ENCODE measurements at places on chromosomes 7 and 10.

- DNase-seq: no peak
Observed at GRCh38 chr10:3887404-3887803, 102.4 kb upstream of the KLF6 start.

- DNase-seq: no peak
Observed at GRCh38 chr10:97771913-97772823, at the start of gene SFRP5. Gene SFRP5 (minus strand): TSS chr10:97771999. CDS start chr10:97771833, 166 bp downstream.

DNA sequence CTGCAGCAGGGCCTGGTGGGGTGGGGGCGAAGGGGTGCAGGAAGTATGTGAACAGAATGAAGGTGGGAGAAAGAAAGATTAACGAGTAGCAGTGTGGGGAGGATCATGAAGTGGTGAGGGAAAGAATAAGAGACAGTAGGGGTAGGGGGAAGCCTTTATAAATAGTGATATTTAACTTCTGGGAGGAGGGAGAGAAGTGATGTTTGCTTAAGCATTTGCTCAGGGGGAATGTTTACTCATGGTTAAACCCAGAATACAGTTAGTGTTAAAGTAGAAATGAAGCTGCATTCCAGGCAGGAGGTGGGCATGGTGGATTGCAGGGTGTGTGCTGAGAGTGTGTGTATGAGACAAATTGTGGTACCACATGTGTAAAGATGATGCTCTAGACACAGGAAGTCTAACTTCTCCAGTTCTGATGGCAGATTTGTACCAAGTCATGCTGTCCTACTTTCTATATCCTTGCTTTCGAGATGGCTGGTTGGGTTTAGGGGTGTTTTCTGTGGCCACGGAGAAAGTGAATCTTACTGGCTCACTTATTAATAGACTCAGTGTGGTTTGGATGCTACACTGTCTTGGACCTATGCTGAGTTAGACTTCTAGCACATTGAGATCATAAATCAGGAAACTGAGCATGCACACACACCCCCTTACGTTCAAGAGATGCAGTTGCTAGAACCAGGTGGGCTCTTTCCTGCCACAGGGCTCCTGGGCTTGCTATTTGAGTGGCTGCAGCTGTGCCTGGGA, 10.6 kb upstream of the DNMBP start:
- no peak for DNase-seq

DNA sequence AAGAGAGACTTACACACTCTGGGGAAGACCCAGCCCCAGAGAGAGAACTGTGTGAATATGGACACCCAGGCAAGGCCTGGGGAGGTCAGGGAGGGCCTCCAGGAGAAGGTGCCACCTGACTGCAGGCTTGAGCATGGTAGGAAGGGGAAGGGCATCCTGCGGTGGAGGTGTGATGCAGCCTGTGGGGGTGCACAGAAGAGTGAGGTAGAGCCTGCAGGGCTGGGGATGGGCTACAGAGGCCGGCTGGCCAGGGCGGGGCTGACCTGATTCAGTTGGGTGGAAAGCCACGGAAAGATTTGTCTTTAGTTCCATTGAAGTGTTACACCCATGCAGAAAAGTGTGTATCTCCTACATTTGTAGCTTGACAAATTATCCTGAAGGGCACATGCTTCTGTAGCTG, 47.6 kb downstream of the ZMIZ1 start:
- no peak for DNase-seq

- DNase-seq: no peak
Observed at GRCh38 chr10:73247509-73248258, 629 bp upstream of the DNAJC9 start.

DNA sequence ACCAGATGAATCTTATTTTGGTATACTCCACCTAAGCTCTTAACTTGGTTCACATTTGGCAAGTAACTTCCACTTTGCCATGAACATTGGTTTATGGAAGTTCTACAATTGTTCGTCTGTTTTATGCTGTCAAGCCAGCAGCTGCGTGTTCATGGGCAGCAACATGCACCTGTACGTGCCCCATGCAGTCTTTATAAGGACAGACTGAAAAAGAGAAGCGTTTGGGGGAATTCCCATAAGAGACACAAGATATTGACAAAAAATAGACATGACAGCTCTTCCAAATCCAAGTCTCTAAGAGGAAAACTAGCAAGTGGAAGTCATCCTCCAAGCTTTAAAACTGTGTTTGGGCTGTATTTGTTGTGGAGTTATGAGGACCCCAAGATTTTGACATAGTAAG, 151.6 kb downstream of the SLC16A9 start:
- no peak for DNase-seq

DNA sequence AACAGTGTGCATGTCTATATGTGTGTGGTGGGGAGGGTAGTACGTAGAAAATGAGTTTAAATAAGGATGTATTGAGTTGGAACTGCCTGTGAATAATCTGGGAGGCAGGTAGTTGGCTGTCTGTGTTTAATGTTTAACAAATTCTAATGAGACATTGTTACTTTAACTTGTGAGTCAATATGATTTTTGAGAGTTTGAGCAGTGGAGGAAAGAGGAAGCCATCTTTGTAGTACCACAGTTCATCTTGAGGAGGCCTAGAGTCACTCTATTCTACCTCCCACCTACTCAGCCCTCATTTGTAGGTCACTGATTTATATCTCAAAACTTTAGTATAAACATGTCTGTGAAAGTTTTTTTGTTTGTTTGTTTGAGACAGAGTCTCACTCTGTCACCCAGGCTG, 129.9 kb upstream of the ITGB1 start:
- no peak for DNase-seq

DNA sequence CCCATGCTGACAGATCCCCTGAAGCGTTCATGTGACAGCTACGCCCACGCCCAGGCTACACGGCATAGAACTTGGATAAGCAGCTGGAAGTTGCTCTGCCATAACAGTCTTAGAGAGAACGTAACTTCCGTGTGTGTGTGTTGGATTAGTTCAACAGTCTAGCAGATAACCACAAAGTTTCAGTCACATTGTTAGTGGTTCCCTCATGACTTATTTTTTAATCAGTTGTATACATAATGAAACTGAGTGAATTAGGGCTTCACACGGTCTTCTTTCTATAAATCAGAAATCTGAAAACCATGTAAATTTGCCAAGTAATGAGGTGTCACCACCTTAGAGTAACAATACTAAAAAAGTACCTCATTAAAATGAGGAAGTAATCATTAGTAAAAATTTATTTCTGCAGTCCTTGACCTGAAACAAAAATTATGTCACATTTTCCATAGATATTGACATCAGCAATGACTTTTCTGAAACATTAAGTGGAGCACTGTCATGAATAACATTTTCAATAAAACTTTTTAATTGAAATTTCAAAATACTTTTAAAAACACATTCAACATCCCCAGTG, 21.7 kb upstream of the MACC1 start:
- no peak for DNase-seq

DNA sequence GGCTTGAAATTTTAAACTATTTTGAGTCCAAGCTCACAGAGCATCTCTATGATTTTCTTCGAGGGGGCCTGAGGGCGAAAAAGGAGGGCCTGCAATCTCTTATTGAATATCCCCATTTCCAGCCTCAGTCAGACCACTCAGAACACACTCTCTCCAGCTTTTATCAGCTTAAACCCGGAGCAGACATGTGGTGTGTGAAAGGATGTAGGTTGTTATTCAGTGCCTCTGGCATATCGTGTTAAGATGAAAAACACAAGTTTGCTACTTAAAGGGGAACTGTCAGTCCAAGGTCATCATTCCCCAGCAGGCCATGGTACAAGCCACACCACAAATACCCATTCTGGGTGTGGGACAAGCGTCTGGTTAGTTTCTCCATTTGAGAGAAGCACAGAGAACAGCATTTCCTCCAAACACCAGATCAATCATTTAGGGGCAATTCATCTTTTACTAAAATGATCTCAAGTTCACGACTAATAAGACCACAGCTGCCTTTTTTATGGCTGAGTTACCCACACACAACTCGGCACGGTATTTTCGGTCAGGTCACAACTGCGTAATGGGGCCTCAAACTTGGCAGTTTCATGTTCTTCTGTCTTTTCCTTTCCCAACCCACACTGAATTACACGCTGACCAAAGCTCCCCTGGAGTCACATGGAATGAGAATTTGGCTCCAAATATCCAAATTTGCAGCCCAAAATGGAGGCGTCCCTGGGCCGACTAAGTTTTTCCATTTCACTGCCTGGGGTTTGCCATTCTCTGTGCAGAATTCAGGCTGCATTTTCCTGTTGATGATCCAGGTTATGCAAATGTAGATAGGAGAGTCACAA, 188.4 kb downstream of the SEM1 start:
- no peak for DNase-seq

DNA sequence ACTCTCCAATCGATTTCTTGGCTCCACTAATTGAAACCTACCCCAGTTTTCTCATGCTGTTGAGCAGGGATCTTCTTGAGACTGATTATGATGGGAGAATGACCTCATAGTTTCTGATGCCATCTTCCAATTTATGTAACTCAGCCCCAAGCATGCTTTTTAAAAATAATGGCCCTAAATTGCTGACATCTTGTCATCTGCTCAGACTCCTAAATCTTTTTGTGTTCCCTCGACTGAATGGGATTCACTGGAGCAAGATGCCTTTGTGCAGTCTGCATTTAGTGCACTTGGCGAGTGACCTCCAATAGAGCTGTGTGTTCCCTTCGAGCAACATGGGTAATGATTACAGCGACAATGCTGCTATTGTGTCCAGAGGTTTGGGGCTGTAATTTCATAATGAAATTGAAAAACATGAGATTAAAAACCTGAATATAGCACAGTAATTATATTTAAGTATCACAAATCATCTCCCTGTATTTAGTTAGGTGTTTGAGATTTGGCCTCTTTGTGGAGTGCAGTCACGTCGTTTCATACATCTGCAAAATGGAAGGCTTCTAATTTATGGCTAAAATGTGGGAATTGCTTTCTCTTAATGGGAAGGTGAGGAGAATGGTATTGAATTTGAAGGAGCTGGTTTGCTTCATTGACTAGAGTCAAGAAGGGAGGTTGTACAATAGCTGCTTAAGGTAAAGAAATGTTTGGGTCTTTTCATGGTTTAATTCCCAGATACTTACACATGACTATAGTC, 192.9 kb downstream of the AUTS2 start:
- DNase-seq: no peak

DNA sequence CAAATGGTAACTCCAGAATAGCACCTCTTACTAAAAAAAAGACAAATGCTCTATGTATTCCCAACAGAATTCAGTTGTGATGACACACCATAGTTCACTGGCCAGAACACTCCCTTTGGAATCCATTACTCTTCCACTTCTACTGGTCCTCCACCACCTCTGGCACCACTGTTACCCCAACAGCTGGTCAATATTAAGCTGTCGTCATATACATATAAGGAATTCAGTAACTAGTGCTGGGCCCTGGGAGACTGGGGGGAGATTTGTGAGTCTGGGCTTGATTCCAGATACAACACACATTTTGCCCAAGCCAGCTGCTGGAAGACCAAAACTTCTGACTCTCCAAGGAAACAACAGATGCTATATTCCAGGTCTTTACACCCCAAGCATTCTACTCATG, 26.0 kb upstream of the ITGA8 start:
- DNase-seq: no peak

DNA sequence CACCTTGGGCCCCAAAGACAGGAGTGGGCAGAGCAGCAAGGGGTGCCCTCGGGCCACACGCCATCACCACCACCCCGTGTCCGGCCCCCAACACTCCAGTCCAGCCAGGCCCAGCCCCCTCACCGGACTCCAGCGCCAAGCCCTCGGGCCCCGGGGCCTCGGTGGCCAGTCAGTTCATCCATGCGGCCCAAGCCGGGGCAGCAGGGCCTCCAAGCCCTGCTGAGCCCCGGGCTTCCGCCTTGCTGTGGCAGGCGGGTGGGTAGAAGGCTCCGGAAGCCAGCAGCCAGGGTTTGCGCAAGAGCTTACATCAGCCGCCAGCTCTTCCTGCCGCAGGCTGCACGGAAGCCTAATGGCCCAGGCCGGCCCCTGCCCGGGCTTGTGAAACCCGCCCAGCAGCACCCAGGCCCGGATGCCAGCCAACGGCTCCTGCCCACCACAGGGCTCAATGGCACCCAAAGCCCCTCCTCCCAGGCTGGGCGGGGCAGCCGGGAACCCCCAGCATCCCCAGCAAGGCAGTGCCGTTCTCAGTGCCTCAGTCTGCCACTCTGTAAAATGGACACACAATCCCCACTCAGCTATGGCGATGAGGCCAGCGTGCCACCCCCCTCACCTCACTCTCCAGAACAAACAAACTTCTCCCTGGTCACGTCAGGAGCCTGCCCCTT, 26.5 kb downstream of the TNRC18 start:
- DNase-seq: no peak

DNA sequence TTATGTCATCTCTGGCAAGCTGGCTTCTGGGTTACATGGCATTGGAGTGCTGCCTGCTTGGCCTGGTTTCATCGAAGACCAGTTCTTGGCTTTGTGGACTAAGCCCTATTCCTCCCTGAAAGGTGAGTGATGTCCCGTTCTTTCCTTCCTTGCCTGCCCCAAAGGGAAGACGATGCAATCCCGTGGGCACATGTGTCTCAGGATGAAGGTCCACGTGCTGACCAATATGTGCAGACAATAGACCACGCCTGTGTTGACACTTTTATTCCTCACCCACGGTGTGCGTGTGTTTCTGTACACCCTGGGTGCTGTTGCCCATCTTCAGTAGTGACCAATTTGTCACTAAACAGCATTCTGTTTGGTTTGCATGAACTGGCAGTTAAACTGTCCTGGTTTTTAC, 28.6 kb upstream of the SHH start:
- no peak for DNase-seq

GRCh38 chr10:97575127-97575668, 2.6 kb downstream of the ANKRD2 start:
- DNase-seq: no peak

DNA sequence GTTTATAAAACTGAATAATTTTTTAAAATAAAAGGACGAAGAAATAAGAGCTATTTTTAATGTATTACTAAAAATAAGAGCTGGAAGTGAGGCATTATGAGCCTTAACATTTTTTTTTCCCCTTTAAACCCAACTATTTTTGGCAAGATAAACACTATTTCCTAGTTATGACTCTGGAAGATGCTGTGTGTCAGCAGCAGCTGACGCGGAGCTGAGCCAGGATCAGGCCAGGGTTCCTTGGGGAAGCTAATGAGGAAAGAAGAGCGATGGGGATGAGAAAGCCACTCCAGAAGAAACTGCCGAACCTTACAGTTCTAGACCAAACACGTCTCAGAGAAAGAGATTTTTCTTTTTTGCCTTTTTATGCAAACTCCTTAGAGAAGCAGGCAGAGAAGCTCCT, 85.9 kb downstream of the USP6NL start:
- DNase-seq: no peak

DNA sequence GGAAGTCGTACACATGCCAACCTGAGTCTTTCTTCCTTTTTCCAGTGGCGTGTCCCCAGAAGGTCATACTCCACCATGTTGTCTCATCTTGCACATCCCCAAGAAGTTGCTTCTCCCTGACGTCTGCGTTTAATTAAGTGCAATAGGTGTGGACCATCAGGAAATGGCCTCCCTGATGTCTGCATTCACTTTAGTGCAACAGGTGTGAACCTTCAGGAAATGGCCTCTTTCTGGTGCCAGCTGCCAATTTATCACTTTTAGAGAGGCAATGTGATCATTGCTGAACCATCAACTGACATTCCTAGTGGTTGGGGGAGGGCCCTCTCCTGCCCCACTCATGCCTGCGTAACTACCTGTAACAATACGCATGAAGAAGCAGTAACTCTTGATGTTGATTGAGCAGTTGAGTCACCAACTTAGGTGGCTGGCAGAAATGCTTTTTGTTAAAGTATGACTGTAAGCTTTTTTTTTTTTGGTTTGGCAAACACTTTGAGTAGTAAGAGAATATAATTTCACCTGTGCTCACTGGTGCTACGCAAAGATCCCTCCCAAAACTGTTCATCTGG, 25.8 kb downstream of the SCIN start:
- DNase-seq: no peak

Measured in endothelial cell (in vitro differentiated cells).